Fibroblast of skin of abdomen (primary cell): ENCODE measurements at places on chromosomes 5 and 9.
A peak's percentile ranks its signal among the peaks of the same experiment; 100 is the strongest.

DNA sequence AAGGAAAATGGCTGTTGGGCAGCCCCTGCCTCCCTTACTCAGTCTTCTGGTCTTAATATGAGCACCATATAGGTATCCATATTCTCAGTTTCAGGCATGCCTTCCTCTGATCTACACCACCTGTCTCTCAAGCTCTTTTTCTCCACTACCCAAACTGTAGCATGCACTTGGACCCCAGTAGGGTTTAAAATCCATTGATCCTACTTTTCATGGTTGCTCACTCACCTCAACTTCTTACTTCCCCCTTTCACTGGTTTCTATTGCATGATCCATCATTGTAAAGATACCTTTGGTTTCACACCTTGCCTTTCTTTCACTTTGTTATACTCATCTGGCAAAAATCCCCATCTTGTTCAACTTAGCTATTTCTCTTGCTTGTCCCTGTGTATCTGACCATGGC is 159.4 kb downstream of the KDM4C start:
- no peak for DNase-seq

DNA sequence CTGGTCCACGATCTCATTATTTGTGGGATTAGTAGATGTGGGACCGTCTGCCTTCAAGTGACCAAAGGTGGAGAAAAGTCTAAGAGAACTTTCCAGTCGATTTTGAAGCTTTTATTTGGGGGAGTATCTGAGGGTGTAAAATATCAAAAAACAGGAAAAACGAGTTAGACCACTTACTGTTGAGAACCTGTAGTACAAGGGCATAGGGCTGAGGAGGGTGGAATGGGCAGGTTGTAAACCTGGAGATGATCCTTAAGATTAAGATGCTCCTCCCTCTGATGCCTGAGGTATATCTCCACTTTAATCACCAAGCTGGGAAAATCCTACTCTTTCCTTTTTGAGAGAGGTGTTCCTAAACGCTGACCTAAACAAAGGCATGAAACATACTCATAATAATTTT is 32.0 kb upstream of the GTF2H2C start:
- no peak for DNase-seq

DNA sequence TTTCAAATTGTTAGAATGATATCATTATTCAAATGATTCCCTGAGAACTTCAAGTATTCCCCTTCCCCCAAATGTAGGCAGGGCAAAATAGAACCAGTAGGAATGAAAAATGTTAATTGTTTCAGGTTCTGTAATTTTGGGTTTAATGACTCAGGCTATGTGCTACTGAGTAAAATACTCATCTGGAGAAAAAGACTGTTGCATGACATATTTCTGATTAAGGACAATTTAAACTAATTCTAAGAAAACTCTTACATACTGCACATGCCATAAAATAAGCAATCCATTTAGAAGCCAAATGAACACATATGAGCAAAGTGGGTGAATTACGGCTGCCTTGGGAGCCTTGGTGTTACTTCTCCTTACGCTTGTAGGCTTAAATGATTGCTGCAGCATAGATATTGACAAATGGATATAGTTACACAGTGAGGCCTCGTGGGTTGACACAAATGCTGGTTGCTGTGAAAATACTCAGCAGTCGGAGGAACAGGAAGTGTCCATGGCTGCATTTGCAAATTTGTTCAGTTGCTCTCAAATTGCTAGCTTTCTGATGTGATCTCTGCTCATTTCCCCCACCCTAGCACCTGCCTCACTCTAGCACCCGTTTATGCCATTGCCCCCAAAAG is 174.9 kb upstream of the DMAC1 start:
- no peak for DNase-seq

- DNase-seq = peak; percentile 48
Observed at GRCh38 chr9:121954477-121955140, 138.5 kb downstream of the TTLL11 start.

DNA sequence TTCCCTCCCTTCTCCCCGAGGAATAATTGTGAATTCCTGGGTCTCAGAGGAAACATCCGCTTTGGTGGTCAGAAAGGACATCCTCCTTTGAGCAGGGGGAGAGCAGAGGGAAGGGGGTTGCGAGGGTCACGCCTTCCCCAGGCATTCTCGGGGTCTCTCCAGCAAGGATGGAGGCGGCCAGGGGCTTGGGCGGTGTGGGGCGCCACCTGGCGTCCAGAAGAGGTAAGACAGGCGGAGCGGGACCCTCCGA is 129.1 kb downstream of the KCNIP1 start:
- DNase-seq = no peak

DNA sequence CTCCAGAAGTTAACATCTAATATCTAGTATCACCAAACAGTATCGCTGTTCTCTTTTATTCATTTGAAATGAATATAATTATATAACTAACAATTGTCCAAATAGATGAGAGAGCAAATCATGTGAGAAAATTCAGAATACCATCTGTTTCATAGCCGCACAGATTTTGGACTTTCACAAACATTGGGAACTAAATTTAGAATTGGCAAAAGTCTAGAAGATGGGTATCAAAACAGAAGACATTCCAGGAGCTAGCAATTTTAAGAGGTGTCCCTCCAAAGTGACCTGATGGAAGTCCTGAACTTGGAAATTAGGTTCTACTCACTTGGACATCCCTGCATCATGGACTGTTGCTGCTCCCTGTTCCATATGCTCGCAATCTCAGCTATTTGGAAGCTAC is 57.0 kb upstream of the FSD1L start:
- DNase-seq = no peak

DNA sequence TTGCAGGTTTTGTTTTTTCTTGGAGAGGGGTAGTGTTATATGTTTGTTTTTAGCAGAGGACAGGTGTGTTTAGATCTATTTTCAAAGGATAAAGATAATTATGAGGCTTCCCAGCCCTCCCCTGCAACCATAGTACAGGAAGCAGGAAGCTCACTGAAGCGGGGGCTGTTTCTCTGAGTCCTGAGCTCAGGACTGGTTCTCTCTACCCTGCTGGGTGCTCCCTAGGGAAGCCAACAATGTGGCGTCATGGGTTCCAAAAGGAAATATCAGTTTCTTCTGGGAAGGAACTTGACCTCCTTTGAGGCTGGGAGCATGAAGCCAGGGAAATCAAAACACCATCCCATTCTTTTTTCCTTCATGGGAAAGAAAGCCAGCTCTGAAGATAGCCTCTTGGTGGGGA is 62.2 kb downstream of the RAD23B start:
- no peak for DNase-seq

GRCh38 chr9:134562146-134562849 is 79.3 kb upstream of the COL5A1 start:
- no peak for DNase-seq

DNA sequence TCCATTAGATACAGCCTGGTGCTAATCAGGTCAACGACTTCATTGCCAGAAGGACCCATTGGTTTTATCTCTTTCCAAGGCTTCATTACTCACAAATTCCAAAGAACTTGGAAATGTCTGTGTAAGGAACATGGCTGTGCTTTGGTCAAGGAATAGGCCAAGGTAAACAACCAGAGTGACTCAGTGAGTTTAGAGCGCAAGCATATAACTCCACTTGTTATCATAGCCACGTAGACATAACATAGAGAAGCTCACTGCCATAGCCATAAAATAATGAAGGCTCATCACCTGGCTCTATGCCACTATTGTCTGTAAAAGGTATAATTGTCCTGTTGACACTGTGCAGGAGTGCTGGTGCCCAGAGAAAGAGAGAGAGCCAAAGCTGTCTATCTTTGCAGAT is 139.3 kb upstream of the PLCXD3 start:
- DNase-seq = peak; percentile 12

DNA sequence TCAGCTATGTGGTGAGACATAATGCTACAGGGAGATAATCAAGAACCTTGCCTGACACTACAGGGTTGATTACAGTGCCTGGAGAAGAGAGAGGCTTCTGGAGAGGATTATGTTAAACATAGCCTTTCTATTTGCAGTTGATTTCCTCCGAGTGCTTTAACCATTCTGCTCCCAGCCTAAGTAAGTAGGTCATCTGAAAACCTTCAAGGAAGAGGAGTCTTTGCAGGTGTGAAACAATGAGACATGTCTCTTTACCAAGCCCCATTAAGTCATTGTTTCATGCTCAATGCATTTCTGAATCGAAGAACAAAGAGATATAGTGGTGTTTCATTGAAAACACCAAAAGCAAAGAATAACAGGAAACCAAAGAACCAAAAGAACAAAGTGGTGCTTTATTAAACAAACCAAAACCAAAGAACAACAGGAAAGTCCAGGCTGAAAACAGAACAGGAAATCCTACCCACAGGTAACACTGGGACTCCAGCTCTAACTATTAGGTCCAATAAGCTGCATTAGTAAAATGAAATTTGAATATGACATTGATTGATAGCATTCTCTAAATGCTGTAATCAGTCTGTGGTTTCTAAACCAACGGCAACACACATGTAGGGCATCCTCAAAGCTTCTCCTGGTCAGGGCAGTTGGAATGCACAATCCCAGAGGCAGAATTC is 113.3 kb upstream of the SPATA31D4 start:
- DNase-seq = no peak

GRCh38 chr5:36055984-36056383 is 10.7 kb downstream of the UGT3A2 start:
- no peak for DNase-seq

DNA sequence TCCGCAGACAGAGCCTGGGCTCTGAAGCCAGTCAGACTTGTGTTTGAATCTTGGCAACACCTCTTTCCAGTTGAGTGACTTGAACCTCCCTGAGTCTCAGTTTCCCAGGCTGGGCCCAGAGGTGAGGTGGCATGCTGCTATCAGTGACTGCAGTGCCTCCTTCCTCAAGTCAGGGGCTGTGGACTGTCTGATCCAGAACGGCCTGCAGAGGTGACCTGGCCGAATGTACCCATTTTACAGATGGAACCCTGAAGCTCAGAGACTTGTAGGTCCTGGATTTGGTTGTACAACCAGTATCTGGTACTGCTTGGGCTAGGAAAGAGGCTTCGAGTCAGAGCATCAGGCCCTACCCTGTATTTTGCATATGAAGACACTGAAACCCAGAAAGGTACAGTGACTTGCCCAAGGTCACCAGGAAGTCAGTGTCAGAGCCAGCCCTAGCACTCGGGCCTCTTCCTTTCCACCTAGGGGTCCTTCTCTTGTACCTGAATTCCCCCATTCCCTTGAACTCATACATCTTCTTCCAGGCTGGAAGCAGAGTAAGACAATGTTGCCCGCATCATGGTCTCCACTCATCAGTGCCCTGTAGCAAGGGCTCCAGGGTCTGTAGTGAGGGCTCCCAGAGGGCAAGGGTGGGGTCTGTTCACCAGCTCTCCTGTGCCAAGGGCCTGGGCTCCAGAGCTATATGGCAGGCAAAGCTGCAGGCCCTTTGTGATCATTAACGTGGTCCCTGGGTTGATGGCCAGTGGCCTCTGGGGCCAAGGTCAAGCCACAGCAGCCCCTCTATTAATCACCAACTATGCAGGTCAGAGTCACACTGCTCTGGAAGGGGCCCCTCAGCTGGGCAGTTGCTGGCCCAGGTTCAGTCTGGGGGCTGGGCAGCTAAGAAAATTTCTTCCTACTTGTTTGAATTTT is 28.5 kb downstream of the GSN start:
- no peak for DNase-seq

DNA sequence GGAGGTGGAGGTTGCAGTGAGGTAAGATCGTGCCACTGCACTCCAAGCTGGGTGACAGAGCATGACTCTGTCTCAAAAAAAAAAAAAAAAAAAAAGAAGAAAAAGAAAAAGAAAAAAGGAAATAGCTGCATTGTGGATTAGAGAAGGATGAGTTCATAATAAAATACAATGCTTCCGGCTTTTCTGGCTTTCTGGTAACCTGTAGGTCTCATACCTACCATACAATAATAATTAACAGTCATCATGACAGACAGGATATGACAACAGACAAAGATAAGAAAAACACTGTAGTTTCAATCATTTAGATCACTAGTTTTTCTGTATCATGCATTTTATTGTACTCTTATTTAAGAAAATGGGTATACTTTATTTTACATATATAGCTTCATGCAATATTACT is 40.7 kb upstream of the TRPM3 start:
- DNase-seq = no peak

DNA sequence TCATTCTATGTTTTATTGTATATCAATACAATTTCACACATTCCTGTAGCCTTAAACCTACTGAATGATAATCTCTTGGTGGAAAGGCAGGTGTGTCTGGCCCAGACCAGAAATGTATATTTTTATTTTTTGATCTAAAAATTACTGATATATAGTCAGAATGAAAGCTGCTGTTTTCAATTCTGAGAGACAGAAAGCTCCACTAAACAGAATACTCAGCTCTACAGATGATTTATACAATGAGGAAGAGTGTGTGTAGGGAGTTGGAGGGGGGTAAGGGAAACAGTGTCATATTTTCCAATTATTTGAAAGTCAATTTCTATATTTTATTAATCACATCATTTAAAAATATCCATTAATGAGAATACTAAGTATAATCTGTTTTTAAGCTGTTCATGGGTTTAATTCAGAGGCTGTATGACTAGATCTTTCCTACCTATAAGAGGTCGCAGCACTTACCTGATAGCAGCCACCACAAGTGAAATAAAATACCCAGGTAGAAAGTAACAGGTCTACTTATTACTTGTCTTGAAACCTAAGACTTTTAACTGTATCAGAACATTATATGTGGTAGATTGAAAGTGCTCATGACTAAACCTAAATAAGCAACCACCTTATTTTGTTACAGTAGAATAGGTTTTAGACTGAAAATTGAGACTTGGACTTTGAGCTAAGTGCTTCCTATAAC is 183.4 kb downstream of the TMC1 start:
- DNase-seq = no peak

DNA sequence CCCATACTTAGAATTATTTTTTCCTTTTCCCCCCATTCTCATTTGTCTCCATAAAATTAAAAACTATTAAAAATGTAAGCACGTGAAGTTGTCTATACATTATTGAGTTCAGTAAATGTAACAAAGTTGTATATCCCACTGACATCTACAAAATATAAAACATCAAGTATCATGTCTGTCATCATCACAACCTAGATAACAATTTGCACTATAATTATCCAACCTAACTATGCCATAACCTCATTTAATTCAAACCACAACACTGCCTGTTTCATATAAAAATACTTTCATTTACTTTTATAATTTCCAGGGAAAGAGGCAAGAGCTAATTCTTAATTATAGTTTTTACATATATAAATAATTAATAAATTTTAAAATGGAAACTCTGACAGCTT is 9.1 kb downstream of the EFNA5 start:
- DNase-seq = no peak

DNA sequence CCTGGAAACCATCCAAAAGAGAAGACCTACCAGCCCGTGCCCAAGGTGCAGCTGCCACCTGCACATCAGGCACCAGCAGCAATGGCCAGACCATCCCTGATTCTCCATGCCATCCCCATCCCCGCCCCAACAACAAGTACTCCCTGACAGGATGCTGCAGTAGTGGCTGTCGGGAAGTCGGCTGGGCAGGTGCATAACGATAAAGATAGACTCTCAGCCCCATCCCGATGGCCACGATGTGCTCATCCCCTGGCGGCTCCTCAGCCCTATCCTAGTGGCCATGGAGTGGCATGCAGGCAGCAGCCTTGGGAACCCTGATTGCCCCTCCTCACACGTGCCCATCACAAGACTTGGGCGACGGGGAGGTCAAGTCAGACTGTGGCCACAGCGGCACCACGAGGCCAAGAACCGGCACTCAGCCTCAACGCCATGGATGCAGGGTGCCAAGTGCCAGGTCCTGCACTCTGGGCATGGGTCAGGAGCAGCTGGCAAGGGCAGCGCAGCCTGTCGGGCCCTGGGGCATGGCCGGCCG is 368.8 kb upstream of the SPATA31A5 start:
- no peak for DNase-seq
